CD4-positive, alpha-beta T cell treated with Interleukin-15 for 4 hours (primary cell): ENCODE measurements at places on chromosomes 7 and 10.

DNA sequence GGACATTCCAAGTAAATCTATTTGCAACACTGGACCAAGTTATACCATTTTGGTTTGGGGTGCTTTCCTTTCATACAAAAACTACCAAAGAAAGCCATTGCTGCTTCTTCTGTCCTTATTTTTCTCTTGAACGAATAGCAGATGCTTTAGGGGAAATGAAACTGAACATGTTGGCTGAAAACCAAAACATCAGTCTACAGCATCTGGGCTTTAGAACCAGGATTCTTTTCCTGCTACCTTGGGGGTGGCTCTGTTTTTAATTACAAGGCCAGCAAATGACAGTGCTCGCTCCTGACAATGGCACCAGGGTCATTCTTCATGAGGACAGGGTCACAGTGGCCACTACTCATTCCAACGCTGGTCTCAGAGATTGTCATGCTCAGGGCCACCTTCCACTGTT, 80.3 kb downstream of the WDR11 start:
- no peak for DNase-seq

DNA sequence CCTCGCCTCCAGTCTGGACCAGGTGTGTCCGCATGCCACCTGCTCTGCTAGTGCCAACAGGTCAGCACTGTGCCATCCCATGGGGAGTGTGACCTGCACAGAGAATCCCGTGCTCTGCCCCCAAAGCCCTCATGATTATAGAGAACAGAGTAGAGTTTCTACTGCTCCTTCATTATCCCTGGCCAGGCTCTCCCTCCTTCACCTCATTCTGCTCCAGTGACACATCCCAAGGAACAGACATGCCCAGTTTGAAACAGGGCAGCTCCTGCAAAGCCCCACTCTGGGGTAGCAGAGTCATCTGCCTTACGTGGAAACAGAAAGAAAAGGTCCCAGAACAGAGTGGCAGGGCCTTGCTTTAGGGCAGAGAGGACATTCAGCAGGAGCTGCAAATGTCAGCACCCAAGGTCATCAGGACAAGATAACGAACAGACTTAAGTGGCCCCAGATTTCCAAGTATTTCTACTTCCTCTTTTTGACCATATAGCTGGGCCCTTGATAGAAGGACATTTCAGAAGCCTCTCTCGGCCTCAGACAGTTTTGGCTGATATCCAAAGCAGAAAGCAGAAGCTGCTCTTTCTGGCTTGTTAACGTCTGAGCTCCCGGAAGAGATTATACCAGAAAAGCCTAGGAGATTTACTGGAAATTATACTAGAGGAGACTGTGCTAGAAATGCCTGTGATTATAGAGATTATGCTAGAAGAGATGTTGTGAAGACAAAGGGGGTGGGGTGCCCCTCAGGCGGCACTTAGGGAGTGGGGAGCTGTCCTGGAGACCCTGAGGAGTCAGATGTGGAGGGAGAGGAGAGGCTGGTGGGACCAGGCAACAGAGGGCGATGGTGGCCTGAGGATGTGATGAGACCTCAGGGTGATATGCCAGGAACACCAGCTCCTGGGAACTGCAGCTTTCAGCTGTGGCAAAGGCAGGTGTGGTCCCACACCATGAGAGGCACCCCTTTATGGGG, 12.6 kb downstream of the TMEM176B start:
- DNase-seq, result no peak

DNA sequence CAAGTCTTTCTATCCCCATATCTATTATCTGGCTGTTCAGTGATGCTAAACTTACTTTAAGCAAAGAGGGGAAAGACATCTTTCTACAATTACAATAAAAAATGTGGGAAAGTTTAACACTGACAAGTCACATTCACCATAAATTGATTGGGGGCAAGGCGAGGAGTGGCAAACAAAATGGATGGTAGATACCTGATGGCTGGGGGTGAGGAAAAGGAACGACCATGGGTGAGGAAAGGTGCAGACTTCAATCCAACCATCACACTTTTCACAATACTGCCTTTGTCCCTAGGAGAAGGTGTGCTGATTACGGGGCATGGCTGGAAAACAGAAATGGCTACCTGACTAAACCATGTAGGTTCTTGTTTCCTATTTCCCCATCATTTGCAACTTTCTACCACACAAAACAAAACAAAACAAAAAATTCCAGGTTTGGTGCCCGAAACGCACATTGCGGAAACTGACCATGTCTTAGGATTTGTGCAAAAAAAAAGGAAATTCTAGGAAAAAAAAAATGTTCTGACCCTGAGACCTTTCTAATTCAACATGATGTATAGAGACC, 3.8 kb downstream of the RELN start:
- no peak for DNase-seq

- no peak for DNase-seq
Observed at GRCh38 chr7:100466653-100467605, 2.9 kb upstream of the SPACDR start.

- DNase-seq, result no peak
Observed at GRCh38 chr10:79615577-79615976, 4.8 kb downstream of the SFTPA1 start.

DNA sequence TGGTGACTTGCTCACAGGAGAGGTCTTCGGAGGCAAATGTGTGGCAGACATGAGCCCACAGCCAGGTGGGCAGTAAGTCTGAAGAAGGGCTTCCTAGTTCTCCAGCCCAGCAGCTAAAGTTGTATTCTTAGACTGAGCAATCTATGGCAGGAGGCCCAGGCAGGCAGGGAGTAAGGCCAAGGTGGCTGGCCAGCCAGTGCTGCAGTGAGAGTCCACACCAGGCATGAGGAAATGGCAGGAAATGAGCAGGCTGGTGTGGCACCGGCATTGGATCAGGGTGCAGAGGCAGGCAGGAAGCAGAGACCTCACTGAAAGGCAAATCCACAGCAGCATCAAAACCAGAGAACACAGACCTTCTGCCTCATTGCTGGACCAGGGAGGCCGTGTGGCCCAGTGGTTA, 84.6 kb upstream of the PDE1C start:
- no peak for DNase-seq

DNA sequence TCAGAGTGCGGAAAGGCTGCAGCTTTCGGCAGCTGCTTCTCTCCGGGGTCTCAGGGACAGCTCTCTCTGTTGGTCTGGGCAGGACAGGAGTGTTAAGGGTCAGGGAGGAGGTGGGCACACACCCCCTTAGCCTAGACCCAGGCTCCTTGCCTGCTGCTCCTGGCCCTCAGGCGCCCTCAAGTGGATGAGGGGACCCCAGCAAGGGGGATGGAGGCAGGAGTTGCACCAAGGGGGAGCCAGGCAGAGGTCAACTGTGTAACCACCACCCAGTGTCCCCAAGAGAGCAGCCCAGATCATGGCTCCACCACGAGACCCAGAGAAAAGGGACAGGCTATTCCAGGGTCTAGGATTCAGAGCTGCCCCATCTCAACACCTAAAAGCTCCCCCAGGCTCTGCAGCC, 26.9 kb downstream of the SPOCK2 start:
- no peak for DNase-seq

DNA sequence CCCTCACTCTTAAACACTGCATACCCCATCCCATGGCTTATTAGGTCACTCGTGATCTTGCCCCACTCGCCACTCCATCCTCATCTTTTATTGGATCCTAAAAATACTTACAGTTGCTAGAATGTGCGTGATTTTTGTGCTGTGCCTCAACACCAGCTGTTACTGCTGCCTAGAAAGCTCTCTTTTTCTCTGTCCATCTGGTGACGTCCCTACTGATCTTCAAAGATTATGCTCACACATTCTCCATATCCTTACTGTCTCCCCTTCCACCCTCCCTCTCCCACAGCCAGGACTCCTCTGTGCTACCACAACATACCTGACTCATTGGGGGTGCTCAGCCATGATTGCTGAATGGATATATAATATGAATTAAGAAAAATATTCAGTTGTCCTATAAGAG, 42.0 kb downstream of the CDK6 start:
- no peak for DNase-seq
